ENCODE measurements at places on chromosomes 11 and 22.
A peak's percentile ranks its signal among the peaks of the same experiment; 100 is the strongest.

DNA sequence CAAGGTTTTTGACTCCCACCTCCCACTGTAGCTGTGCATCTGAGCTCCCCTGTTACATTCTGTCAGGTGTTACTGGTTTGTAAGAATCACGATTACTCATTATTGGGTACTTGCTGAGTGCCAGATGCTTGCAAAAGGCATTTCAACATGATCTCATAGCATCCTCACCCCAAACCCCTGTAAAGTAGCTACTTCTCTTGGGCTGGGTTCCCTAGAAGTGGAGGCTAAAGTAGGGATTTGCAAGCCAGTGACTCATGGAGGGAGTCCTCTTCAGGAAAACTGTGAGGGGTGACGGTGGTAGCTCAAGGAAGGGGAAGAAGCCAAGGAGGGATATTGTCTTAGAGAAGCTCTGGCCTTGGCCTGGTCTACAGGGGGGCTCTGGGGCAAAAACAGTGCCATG, 78.6 kb downstream of the TIMP3 start:
- DNase-seq = peak; percentile 29

DNA sequence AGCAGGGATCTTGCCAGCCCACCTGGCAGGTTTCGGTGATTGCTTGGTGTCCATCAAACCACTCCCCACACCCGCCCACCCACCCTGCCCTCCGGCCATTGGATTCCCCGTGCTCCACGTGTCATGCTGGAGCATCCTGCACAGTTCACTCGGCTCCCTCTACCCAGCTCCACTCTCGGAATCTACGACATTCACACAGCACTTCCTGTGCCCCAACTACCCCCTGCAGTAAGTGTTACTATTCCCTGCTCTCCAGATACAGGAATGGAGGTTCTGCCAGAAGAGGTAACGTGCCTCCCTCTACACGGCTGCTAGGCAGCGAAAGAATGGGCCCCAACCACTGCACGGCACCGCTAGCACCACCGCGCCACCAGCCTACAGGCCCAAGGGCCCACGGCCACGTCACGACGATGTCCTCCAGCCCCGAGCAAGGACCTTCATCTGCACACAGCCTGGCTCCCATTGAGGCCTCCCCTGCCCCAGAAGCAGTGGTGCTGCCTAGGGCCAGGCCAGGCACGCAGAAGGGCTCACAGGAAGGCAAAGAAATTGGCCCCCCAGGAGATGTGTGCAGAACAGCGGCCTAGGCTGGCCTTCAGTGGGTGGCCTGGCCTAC, 27.6 kb downstream of the WNT7B start:
- DNase-seq = no peak

DNA sequence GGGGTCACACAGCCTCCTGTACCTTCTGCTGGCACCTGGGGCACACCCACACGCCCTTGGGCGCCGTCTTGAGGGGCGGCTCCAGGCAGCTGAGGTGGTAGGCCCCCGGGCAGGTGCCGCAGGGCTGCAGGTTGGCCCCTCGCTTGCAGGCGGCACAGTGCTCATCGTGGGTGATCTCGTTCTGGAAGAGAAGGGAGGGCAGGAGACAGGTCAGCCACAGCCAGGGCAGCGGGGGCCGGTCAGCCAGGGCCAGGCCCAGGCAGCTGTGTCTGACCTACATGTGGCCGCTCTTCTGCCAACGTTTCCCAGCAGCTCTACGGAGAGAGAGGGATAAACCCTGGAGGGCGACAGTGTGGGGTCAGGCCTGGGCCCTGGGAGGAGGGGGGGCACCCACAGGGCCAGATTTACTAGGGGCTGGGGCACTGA, 121.9 kb downstream of the PHF21B start:
- DNase-seq = no peak

- DNase-seq = peak; percentile 84
Measured at GRCh38 chr22:46088541-46089311, 61.6 kb upstream of the PPARA start.

- DNase-seq = no peak
Measured at GRCh38 chr11:100927579-100927978, 202.0 kb downstream of the PGR start.

DNA sequence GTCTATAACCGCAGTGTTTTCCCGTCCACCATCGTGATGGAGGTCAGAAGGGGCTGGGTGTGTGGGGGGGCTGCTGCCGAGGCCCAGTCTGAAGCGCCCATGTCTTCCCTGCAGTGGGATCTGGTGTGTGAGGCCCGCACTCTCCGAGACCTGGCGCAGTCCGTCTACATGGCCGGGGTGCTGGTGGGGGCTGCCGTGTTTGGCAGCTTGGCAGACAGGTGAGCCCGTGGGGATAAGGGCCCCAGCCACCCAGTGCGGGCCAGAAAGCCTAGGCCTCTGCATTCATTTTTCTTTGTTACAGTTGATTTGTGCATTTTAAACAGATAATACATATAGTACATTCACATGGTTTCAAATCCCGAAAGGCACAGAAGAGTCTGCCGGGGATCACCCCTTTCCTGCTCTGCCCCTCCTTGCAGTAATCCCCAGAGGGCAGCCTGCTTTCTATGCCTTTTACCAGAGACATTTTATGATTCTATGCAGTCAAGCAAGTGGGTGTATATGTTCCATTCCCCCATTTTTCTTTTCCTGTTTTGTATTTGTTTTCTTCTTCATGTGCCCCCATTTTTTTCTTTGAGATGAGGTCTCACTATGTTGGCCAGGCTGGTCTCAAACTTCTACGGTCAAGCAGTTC, 32.6 kb downstream of the CAPN1 start:
- DNase-seq = no peak

GRCh38 chr22:43094551-43094950, 5.4 kb upstream of the TTLL1 start:
- no peak for DNase-seq

- DNase-seq = peak; percentile 51
Measured at GRCh38 chr11:66883016-66883965, 26.4 kb downstream of the LRFN4 start.

- DNase-seq = no peak
Measured at GRCh38 chr11:37605229-37605628, 1007.2 kb upstream of the RAG2 start.

GRCh38 chr11:74577624-74578396, 14.6 kb upstream of the POLD3 start:
- DNase-seq = no peak

DNA sequence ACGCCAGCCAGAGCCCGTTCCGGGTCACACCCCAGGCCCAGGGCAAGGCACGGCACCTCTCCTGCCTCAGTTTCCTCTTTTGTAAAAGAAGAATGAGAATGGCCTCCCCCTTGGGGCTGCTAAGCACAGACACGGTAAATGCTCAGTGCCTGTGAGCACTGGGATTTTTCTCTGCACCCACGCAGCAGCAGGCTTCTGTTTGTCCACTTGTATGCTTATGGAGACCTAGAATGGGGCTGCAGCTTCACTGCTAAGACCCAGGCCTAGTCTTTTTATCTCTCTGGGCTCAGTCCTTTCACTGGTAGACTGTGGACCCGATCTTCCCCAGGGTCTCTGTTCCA, 1327.9 kb downstream of the TBC1D22A start:
- no peak for DNase-seq

DNA sequence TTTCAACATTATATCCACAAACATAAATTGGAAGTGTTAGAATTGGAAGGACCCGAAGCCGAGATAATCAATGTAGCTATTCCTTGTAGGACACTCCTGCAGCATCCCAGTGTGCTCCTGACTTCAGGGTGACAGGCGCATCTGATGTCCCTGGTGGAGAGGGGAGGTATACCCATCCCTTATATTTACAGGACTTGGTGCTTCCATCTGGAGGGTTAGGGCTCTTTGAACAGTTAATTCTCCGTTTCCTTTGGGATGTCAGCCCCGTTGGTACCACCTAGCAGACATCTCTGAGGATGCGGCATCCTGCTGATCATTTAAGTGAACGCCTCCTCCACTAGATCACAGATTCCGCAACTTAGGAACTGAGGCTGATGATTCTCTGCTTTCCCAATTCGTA, 451.3 kb downstream of the OPCML start:
- DNase-seq = no peak

- DNase-seq = peak; percentile 54
Measured at GRCh38 chr11:43697679-43698078, 17.1 kb downstream of the HSD17B12 start.

DNA sequence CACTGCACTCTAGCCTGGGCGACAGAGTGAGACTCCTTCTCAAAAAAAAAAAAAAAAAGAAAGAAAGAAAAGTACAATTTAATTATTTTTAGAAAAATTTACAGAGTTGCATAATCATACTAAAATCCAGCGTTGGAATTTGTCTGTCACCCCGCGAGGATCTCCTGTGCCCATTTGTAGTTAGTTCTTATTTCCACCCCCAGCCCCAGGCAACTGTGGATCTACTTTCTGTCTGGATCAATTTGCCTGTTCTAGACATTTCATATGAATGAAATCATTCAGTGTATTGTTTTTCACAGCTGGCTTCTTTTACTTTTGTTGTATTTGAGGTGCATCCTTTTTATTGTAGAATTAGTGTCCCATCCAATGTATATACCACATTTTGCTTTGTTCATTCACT, 102.6 kb upstream of the RASSF10 start:
- DNase-seq = no peak

GRCh38 chr22:23685205-23685784, 5.5 kb upstream of the RGL4 start:
- peak; percentile 15 for DNase-seq
